ENCODE measurements at places on chromosomes 16 and 17.
A peak's percentile ranks its signal among the peaks of the same experiment; 100 is the strongest.

DNA sequence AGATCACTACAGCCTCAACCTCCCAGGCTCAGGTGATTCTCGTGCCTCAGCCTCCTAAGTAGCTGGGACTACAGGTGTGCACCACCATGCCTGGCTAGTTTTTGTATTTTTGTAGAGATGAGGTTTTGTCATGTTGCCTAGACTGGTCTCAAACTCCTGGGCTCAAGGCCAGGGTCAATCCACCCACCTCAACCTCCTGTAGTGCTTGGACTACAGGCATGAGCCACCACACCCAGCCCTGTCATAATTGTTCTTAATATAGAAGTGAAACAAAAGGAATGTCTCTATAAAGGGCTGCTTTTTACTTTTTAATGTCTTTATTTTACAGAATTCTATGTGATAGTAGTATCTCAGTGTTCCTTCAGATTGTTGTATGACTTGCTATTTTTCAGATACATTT, 345.2 kb upstream of the TBX2 start:
- no peak for DNase-seq

DNA sequence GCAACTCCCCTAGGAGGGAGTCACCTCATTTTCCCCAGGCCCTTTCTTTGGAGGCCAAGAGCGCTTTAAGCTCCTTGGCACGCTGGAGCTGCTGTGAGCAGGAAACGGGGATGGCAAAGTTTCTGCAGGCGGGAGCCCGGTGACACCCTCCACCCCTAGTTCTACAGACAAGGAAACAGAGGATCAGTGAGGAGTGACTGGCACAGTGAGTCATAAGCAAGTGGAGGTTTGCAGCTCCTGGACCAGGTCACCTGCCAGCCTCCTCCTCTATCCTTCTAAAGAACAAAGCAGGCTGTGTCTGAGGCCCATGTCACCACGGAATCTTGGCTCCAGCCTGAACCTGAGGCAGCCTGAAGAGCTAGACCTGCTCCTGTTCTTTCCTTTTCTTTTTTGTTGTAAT, 141.9 kb downstream of the TMEM132E start:
- no peak for DNase-seq

DNA sequence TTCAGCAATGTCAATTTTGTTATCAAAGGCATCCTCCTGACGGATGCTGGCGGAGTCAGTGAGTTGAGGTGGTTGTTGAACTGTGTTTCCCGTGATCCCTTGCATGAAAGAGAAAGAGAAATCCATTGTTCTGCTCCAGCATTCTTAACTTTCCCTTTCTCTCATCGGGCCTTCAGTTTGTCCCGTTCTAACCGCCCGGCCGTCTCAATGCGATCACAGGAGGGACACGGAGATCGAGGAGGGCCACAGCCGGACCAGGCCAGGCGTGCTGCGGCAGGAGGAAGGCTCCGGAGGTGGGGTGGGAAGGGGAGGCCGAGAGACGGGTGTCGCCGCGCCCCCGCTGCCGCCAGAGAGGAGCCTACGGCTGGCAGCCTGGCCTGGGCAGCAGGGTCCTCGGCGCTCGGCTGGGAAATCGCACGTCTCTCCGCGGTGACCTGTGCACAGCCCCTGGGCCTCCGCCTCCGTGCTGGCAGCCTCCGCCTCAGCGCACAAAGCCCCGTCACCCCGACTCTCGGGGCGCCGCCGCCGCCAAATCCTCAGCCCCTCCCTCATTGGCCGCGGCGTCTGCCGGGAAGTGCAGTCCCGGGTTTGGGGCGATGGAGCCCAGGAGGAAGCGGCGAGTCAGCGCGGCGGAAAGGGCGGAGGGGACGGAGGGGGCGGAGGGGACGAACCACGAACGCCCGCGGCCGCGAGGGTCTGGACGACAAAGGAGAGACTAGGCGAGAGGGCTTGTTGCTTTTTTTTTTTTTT, 38.1 kb downstream of the SOST start:
- peak; percentile 68 for DNase-seq

DNA sequence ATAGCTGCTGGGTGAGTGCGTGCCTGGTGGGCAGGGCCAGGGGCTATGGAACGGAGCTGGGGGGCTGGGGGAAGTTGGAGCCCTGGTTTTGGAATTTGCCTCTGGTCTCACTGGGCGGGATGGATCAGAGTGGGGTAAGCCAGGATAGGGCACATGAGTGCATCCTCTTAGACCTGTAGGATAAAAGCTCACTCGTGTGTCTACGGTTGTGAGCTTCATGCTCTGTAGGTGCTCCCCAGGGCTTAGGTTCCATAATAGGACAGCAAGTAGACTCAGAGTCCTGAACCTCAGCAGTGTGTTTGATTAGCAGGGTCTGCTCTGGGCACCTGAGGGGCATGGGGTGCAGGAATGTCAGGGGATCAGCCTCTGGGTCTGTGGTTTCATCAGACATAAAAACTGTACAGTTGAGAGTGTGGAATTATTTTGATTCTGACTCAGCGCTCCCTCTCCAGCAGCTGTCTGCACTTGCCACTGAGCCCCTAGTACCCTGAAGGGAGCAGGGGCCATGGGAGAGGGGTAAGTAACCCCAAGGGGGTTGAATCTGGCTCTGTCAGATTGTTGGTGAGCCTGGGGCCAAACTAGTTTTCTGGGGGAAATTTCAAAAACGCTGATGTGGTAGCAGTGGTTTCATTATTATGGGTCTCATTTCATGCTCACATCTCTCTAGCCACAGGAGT, 84.2 kb upstream of the LGALS9 start:
- DNase-seq, result no peak

Data from activated naive CD4-positive, alpha-beta T cell (primary cell).